ENCODE measurements at places on chromosomes 6 and 20.

- DNase-seq = no peak
Measured at GRCh38 chr6:8990075-8990474, 554.7 kb upstream of the SLC35B3 start.

GRCh38 chr20:32631933-32632460 is 41.7 kb downstream of the C20orf203 start:
- DNase-seq = no peak

DNA sequence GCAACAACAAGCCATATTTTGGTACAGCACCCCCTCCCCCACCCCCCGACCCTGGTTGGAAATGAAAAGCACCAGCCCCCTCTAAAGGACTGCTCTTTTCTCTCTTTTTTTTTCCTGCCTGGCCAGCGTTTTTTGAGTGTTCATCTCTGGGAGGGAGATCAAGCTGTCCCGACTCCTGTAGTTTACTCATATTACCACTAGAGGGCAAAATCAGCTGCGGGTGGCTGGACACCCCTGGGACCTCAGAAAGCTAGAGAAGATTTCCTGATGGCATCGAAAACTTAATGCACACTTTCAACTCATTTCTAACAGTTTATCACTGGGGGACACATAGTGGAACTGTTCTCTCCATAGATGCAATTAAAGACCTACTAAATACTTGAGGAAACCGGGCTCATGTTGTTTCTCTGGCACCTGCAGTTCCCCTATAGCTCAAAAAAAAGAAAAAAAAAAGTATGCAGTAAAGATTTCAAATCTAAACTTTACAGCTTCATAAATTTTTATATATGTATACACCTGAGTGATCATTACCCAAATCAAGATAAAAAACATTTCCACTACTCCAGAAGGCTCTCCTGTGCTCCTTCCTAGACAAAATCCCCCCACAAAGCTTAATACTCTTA is 24.4 kb downstream of the CNBD2 start:
- DNase-seq = peak; percentile 28

- no peak for DNase-seq
Measured at GRCh38 chr6:36666826-36667591, 11.5 kb upstream of the CDKN1A start.

DNA sequence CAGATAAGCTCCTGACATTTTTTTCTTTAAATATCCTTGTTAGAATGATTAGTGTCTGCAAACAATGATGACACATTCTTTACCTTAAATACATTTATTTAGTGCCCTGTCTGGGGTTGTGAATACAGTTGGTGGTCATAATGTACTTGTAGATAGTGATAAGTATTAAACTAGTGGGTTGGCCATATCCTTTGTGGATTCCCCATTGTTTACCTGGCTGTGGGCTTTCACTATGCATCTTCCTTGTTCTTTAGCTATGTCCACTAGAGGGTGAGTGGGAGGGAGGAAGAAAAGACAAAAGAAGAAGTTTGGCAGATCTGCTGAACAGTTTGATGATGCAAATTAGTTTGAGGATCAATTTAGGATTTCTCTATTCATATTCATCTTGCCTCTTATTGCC is 15.7 kb downstream of the HS3ST5 start:
- no peak for DNase-seq

DNA sequence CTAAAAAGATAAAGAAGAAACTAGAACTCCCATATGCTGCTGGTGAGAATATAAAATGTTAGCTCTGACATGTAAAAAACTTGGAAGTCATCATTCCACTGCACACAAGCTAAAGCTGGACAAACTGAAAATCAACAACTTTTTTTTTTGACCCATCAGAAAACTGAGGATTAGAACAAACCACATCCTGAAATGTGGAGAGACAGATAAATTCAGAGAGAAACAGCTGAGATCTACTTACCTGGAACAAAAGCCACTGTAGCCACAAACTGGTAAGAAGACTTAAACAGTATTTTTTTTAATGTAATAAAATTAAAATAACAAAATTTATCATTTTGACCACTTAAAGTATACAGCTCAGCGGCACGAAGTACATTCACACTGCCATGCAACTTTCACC is 408.5 kb upstream of the RGS17 start:
- DNase-seq = no peak

DNA sequence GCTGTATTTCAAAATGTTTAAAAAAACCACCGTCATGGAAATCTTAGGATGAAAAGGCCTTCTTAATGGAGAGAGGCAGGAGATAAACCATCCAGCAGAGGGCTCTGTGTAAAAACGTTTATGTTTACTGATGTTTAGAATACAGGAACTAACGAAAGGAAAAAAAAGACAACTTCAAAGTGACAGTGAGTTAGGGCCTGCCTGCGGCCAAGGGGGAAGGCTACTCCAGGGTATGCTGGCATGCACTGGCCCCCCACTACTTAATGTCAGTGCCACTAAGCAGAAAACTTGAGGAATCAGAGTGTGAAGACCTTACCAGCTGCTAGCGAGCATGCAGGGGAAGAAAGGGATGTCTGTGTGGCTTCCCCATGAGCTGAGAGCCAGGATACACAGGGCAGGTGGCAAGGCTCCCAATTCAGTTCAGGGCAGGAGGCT is 47.7 kb downstream of the AKAP7 start:
- DNase-seq = no peak

- DNase-seq = no peak
Measured at GRCh38 chr20:40843251-40843650, 154.2 kb upstream of the MAFB start.
